Amniotic epithelial cell (primary cell): ENCODE measurements at places on chromosomes 5 and 9.

- peak; percentile 16 for DNase-seq
Measured at GRCh38 chr9:1978941-1979340, 36.2 kb upstream of the SMARCA2 start.

GRCh38 chr5:75010838-75011237 lies 41.5 kb downstream of the GCNT4 start:
- DNase-seq = no peak

GRCh38 chr5:15452781-15453180 lies 47.2 kb upstream of the FBXL7 start:
- DNase-seq = no peak

- DNase-seq = no peak
Measured at GRCh38 chr5:148353634-148354033, 18.3 kb downstream of the SPINK9 start.

GRCh38 chr9:94490465-94490864 lies 64.4 kb upstream of the PCAT7 start:
- peak; percentile 10 for DNase-seq

GRCh38 chr9:136611606-136612005 lies 51.1 kb upstream of the EGFL7 start:
- no peak for DNase-seq
